ENCODE measurements at places on chromosomes 2 and 18. TPM values are rescaled to one million over a fixed set of nuclear protein-coding genes. Genes with fewer than 3 reads are reported as not detected.

GRCh38 chr2:96859099-96859649, 1.4 kb upstream of the ANKRD39 start:
- DNase-seq: no peak

- DNase-seq: no peak
These were observed 104.5 kb downstream of the TDRD15 start for GRCh38 chr2:21228041-21228895.

Gene CSRNP3
- 5.5 TPM for total RNA-seq

DNA sequence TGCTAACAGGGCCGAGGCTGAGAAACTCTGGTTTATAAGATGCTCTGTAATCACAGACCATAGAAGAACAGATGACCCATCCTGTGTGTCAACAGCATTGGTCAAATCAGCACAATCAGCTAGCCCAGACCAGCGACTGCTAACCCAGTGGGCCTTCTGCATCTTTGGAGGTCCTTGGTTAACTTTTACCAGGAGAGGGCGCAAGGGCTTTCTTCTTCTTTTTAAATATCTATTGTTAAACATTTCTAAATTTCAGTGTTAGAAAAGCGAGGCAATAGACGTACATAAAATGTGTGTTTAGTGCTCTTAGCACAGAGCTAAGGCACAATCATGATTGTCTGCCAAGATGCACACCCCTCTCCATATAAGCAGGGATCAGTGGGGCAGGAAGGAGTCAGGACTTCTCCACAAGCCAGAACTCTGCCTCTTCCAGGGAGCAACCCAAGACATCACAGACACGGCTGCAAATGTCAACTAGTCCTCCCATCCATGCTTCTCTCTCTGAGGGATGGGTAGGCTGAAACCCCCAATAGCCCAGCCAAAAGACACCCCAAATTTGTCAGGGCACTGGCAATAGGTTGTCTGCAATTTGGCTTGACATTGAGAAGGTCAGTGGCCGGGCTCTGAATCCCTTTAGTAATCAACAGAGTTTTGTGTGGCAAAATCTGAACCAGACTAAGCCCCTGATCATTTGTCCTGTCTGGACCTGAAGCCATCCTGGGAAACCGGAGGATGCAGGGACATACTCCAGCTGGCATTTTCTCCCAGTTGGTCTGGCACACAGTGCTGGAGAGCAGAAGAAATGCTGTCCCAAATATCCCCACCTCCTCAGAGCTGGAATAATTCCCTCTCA, 188.2 kb downstream of the BCL2 start:
- peak; percentile 53 for DNase-seq

Gene CHRNG
- total RNA-seq: 1.6 TPM

GRCh38 chr2:33927756-33928155, 328.7 kb upstream of the FAM98A start:
- DNase-seq: no peak

- no peak for DNase-seq
These were observed 76.4 kb downstream of the HS1BP3 start for GRCh38 chr2:20574423-20574911.

- no peak for DNase-seq
These were observed 10.3 kb upstream of the NTSR2 start for GRCh38 chr2:11680182-11680900.

DNA sequence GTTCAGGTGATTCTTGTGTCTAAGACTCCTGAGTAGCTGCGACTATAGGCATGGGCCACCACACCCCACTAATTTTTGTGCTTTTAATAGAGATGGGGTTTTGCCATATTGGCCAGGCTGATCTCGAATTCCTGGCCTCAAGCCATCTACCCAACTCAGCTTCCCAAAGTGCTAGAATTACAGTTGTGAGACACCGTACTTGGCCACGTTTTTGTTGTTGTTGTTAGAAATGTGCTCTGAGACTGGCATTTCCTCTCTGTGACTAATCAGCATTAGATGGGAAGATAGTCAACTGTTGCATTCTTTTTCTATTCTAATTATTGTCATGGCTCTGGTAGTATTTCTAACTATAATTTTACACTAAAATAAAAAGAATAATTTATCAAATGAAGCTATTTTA, 191.7 kb downstream of the CAMKMT start:
- no peak for DNase-seq

GRCh38 chr18:79805926-79806487, 8.3 kb downstream of the KCNG2 start:
- no peak for DNase-seq

- DNase-seq: no peak
These were observed 84.5 kb upstream of the PGAP1 start for GRCh38 chr2:197011021-197011417.

GRCh38 chr18:55501982-55502710, 85.8 kb downstream of the TCF4 start:
- no peak for DNase-seq

Gene POTEI
- total RNA-seq: 0.10 TPM

DNA sequence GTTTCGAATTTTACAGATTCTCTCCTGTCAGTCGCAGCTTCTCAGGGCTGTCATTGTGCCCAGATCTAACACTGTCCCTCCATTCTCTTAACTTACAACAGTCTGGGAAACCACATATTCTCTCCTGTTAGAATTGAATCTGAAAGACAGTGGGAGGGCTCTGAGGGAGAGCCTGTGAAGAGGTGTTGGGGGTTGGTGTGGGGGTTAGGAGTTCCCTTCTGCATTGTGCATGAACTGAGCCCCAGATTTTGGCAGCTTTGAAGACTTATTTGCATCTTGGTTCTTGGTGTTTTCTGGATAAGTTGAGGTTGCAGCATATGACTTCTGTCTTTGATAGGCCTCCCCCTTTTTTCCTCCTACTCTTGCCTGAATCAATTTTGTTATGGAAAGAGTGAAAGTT, 64.1 kb downstream of the TANC1 start:
- no peak for DNase-seq

All from skin of body (tissue), 3 donors.